ENCODE measurements at places on chromosomes 6 and 20.

- DNase-seq = peak; percentile 30
Observed at GRCh38 chr6:158854214-158855101, 35.3 kb upstream of the EZR start.

DNA sequence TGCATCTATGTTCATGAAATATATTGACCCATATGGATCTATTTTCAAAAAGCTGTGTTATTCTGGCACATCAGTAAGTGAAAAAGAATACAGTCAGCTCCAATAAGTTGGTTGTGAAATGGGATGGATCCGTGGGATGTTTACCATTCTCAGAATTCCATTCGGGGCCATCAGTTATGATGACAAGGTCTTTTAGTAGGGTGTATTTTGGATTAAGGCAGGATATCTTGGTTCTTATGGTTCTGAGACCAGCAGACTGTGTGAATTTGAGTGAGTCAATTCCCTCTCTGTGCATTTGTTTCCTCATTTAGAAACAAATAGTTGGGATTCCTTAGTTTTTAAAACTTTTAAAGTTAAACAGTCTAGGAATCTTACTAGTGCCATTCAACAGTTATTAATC is 287.4 kb downstream of the CD109 start:
- DNase-seq = no peak

- no peak for DNase-seq
Observed at GRCh38 chr6:157217894-157218370, 105.4 kb downstream of the TMEM242 start.

DNA sequence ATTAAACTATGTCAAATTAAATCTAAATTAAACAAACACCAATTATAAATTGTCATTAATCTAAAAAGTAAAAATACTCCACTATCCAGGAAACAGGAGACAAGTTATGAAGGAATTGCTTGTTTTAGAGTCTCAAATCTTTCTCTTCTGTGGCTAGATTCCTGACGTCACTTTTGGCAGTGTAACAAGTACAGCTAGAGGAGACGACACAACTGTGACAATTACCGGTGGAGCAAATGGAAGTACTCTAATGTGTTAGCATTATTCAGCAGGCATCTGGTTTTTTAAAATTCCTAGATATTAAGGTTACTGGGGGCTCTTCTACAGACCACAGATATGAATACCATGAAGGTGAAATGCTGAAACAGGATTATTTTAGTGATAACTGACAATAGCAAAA is 1042.7 kb downstream of the EPHA7 start:
- DNase-seq = no peak
